ENCODE measurements at places on chromosomes 5 and 9.

GRCh38 chr5:88657906-88658775, 224.8 kb downstream of the MEF2C start:
- no peak for DNase-seq

DNA sequence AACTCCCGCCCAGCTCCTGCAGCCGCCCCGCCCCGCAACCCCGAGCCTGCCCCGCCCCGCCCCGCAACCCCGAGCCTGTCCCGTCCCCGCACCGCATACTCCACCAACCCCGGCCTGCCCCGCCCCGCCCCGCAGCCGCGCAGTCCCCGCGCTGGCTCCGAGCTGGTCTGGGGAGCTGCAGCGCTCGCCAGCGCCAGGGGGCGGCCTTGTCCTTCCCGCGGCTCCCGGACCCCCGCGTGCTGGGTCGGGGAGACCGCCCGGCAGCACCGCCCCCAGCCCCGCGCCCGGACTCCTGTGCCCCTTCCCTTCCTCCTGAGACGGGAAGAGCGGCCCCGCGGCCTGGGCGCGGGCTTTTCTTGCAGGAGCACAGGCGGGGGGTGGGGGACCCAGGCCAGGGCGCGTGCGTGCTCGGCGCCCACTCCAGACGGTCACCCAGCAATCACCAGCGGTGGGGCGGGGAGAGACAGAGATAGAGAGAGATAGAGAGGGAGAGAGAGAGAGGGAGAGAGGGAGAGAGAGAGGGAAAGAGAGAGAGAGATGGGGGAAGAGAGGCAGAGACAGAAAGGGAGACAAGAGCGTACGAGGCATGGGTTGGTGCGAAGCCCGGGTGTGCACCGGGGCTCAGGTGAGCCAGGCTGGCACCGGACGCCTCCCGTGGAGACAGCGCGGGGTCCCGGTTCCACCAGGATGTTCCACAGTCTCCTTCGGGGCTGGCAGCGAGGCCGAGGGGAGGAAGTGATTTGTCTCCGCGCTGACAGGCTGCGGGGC, 14.7 kb upstream of the TMEM250 start:
- DNase-seq, result peak; percentile 89

DNA sequence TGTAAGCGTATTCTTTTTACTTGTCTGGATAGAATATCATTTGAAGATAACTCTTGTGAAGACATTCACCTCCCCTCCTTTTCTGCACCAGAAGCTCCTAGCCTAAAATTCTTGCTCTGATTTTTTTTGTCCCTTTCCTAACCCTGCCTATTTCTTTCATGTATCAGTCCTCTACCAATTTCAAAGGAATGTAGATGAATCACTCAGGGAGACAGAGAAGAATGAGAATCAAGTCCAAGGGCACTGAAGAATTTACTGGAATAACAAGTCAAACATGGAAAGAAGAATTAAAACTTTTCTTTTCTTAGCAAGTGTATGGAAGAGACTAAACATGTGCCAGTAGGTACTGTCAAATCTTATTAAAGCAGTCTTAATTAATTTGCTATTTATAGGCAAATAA, 618.7 kb downstream of the DNAH5 start:
- no peak for DNase-seq

GRCh38 chr5:79759436-79759835, 69.8 kb downstream of the CMYA5 start:
- DNase-seq, result no peak

GRCh38 chr5:10914741-10915480, 153.9 kb upstream of the DAP start:
- no peak for DNase-seq

GRCh38 chr5:44933686-44934085, 124.9 kb downstream of the MRPS30 start:
- DNase-seq, result no peak
